ENCODE measurements at places on chromosomes 6 and 20. TPM values are rescaled to one million over a fixed set of nuclear protein-coding genes. Genes with fewer than 3 reads are reported as not detected.

FAM209B gene
- 0.80 TPM for polyA plus RNA-seq

SLC22A7 gene
- polyA plus RNA-seq = not detected

- H3K36me3 ChIP-seq = no peaks in the 10 kb centered on the region
- H3K27me3 ChIP-seq = no peaks in the 10 kb centered on the region
- H3K4me1 ChIP-seq = no peaks in the 10 kb centered on the region
- no peak overlapping the region for H3K27ac ChIP-seq
- DNase-seq = no peak
- H3K4me3 ChIP-seq = no peak overlapping the region
Measured at GRCh38 chr6:79468116-79468515, 69.1 kb downstream of the LCA5 start.

NCOA3 gene
- polyA plus RNA-seq = 2.6 TPM

PDE10A gene
- polyA plus RNA-seq = 53.3 TPM

- H3K27ac ChIP-seq = no peak overlapping the region
- H3K4me1 ChIP-seq = no peaks in the 10 kb centered on the region
- DNase-seq = no peak
- H3K36me3 ChIP-seq = no peaks in the 10 kb centered on the region
- H3K27me3 ChIP-seq = peaks cover 19% of the 10 kb centered on the region
- no peak overlapping the region for H3K4me3 ChIP-seq
Measured at GRCh38 chr6:111874025-111874415, 768 bp upstream of the FYN start.

- no peak overlapping the region for H3K27ac ChIP-seq
- DNase-seq = no peak
- no peaks in the 10 kb centered on the region for H3K4me1 ChIP-seq
- no peaks in the 10 kb centered on the region for H3K36me3 ChIP-seq
Measured at GRCh38 chr6:95431637-95432228, 145.6 kb upstream of the MANEA start.

DNA sequence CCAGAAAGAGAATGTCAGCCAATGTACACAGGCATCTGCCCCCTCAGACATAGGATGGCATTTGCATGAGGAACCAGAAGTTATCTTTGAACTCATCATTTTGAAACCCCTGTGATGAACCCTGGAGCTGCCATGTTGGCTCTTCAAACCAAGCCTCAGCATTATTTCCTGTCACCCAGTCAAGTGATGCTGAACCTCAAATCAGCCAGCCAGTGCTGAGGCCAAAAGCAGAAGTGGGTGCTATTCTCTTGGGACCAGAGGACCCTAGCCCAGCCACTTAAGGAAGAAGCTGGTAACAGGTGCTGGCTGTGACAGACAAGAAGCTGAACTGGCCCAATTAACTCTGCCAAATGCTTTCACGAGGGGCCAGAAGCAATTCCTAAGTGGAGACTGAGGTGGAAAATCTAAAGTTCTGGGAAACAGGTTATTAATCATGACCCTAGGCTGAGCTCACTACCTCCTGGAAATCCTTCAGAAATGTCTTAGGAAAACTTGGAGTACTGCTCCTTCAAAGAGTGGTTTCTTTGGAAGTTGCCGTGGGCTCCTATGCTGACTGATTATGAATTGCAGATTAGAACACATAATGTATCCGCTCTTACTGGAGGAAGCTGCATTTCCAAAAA, 4.0 kb downstream of the PKIG start:
- H3K27ac ChIP-seq = peak overlapping the region; percentile 19
- DNase-seq = no peak
- no peaks in the 10 kb centered on the region for H3K36me3 ChIP-seq

DNA sequence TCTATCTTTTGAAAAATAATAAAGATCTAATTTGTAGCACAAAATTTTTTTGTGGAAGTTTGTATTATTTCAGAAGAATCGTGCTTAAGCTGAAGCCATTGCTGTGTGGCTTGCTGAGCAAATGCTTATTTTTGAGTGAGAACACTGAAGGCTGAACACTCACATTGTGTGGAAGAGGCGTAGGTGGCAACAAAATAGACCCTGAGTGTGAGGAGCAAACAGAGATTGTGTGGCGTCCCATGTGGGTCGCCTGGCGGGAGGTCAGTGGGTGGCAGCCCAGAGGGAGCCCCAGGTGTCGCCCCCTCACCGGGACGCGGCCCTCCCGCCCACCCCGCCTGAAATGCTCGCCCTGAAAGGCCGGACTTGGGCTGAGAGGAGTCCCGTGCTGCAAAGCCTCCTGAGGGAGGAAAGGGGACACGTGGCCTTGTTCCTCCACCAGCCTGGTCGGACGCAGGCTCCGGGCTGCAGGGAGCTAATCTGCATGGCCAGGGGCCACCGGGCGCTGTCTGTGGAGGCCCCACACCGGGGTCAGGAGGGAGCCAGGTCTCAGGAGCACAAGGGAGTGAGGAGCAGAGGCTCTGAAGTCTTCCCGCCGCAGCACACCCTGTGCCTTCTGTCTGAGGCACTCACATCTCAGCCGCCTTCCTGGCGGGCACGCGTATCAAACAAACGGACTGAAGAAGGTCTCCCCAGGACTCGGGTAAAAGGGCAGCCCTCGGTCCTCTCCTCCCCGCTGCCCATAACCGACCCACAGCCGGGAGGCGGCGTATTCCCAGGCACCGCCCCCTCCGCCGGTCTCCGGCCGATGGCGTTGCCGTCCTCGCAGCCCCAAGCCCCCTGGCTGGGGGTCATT, 15.9 kb downstream of the DDO start:
- H3K27ac ChIP-seq = no peak overlapping the region
- no peak for DNase-seq
- H3K27me3 ChIP-seq = no peaks in the 10 kb centered on the region
- H3K4me3 ChIP-seq = no peak overlapping the region

- H3K4me1 ChIP-seq = peaks cover 18% of the 10 kb centered on the region
- no peak overlapping the region for H3K4me3 ChIP-seq
- no peaks in the 10 kb centered on the region for H3K27me3 ChIP-seq
- no peak overlapping the region for H3K27ac ChIP-seq
Measured at GRCh38 chr6:53171605-53172467, 23.2 kb upstream of the GCM1 start.

DNA sequence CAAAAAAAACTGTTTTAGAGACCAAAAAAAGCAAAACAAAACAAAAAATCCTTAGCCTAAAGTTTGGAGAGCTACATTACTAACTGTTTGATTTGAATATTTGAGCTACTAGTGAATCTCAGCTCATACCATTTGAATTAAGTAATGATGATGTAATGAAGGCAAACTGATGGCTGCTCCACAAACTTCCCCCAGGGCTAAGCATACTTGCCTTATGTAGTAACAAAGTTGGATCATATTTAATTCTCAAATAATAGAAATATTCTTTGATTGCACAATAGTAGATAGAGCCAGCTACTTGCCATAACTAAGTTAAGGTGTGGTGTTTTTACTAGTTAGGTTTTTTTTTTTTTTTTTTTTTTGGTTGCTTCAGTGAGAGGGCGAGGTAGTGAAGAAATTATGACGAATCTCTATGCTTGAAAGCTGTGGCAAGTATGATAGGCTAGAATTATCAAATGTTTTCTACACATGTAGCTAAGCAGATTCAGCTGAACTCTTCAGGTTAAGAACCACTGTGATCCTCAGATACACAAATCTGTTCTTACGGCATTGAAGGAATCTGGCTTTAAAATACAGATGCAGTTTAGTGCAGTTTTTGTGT, 2.9 kb downstream of the RAB32 start:
- H3K4me1 ChIP-seq = peaks cover 12% of the 10 kb centered on the region
- H3K27ac ChIP-seq = peak overlapping the region; percentile 97
- no peak for DNase-seq
- H3K27me3 ChIP-seq = no peaks in the 10 kb centered on the region
- H3K4me3 ChIP-seq = no peak overlapping the region

GRCh38 chr6:25155211-25155610, 124.0 kb upstream of the CARMIL1 start:
- DNase-seq = no peak
- H3K27me3 ChIP-seq = no peaks in the 10 kb centered on the region
- no peak overlapping the region for H3K27ac ChIP-seq
- no peak overlapping the region for H3K4me3 ChIP-seq
- no peaks in the 10 kb centered on the region for H3K36me3 ChIP-seq

FRMD1 gene
- not detected for polyA plus RNA-seq

ZC2HC1B gene
- not detected for polyA plus RNA-seq

GRCh38 chr20:38167851-38168760, 3.0 kb upstream of the TGM2 start:
- H3K4me3 ChIP-seq = no peak overlapping the region
- peak; percentile 76 for DNase-seq
- H3K27me3 ChIP-seq = no peaks in the 10 kb centered on the region
- no peak overlapping the region for H3K27ac ChIP-seq

GRCh38 chr20:22921595-22922421, 113.3 kb upstream of the SSTR4 start:
- H3K4me1 ChIP-seq = peaks cover 10% of the 10 kb centered on the region
- peaks cover 33% of the 10 kb centered on the region for H3K27me3 ChIP-seq

PROKR2 gene
- not detected for polyA plus RNA-seq

- H3K27me3 ChIP-seq = no peaks in the 10 kb centered on the region
- H3K4me1 ChIP-seq = no peaks in the 10 kb centered on the region
- no peak for DNase-seq
- H3K27ac ChIP-seq = no peak overlapping the region
- H3K4me3 ChIP-seq = no peak overlapping the region
- no peaks in the 10 kb centered on the region for H3K36me3 ChIP-seq
Measured at GRCh38 chr6:104728448-104728847, 131.3 kb downstream of the HACE1 start.

PPP2R5D gene
- 29.7 TPM for polyA plus RNA-seq

LST1 gene
- 67.8 TPM for polyA plus RNA-seq

DNA sequence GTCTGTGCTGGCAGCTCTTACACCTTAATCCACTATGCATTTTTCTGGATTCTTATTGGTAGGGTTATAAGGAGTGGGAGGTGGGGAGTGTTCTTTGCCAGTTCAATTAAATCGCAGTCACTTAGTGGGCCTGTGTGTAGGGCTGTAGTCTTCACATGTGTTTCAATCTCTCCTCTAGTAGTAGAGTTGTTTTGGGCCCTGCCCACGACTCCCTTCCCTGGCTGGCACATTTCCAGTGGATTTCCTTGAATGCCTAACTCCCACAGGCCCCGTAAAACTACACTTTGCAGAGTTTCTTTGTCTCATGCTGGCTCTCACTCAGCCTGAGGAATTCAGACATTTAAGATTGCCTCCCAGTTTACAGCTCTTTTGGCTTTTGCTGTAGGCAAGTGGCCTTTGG, 414.0 kb upstream of the OPRM1 start:
- H3K36me3 ChIP-seq = no peaks in the 10 kb centered on the region
- no peak for DNase-seq
- H3K27me3 ChIP-seq = no peaks in the 10 kb centered on the region
- no peak overlapping the region for H3K4me3 ChIP-seq
- H3K27ac ChIP-seq = no peak overlapping the region

DNA sequence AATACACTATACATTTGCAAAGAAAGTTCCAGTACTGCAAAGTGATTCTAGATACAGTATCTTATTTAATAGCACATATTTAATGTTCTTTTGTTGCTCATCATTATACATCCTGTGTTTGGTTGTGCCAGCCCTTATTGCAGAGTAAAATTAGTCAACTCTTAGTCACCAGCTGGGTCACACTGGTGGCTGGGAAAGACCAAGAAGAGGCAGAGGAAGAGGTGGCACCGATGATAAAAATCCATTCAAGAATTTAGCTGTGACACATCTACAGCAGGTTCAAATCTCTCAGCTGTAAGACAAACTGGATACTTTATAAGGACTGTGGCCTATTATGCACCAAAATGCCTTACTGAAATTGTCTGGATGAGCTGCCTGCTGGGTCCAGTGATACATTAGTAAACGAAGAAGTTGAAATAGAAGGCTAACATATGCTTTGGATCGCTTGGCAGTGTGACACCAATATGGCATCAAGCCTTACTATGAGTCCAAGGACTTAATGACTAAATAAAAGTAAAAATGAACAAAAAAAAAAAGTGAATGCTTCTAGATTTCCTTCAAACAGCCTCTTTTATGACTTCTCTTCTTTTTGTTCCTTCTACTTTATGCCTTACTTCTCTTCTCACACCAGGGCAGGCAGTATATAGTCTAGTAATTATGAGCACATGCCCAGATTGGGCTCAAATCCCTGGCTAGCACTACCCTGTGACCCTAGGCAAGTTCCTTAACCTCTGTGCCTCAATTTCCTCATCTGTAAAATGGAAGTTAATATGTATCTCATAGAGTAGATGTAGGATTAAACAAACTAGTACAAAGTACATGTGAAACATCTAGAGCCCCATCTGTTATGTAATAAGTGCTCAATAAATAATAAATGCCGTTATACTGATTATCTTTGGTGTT, 29.4 kb upstream of the RNF8 start:
- no peak for DNase-seq
- H3K4me1 ChIP-seq = peaks cover 16% of the 10 kb centered on the region
- no peaks in the 10 kb centered on the region for H3K27me3 ChIP-seq
- H3K36me3 ChIP-seq = no peaks in the 10 kb centered on the region

- no peaks in the 10 kb centered on the region for H3K36me3 ChIP-seq
- no peak overlapping the region for H3K27ac ChIP-seq
- H3K27me3 ChIP-seq = no peaks in the 10 kb centered on the region
- H3K4me3 ChIP-seq = no peak overlapping the region
Measured at GRCh38 chr6:43945768-43946080, 175.7 kb downstream of the VEGFA start.

GRCh38 chr20:41499961-41500725, 118.0 kb downstream of the CHD6 start:
- H3K36me3 ChIP-seq = no peaks in the 10 kb centered on the region
- no peak overlapping the region for H3K27ac ChIP-seq
- no peaks in the 10 kb centered on the region for H3K27me3 ChIP-seq
- no peak overlapping the region for H3K4me3 ChIP-seq

FOXS1 gene
- 4.1 TPM for polyA plus RNA-seq

- peak; percentile 83 for DNase-seq
- H3K27me3 ChIP-seq = no peaks in the 10 kb centered on the region
- H3K4me3 ChIP-seq = no peak overlapping the region
- H3K27ac ChIP-seq = peak overlapping the region; percentile 66
- H3K4me1 ChIP-seq = peaks cover 8% of the 10 kb centered on the region
- no peaks in the 10 kb centered on the region for H3K36me3 ChIP-seq
Measured at GRCh38 chr6:7505189-7505699, 36.2 kb upstream of the DSP start.

- DNase-seq = no peak
- H3K36me3 ChIP-seq = no peaks in the 10 kb centered on the region
- no peak overlapping the region for H3K27ac ChIP-seq
- peaks cover 6% of the 10 kb centered on the region for H3K4me1 ChIP-seq
Measured at GRCh38 chr6:1764397-1764987, 154.8 kb downstream of the FOXC1 start.

- no peaks in the 10 kb centered on the region for H3K27me3 ChIP-seq
- peak within 1 kb of the TSS; percentile 83 for H3K27ac ChIP-seq
- H3K36me3 ChIP-seq = no peaks in the 10 kb centered on the region
- H3K4me3 ChIP-seq = peak within 1 kb of the TSS; percentile 92
- H3K4me1 ChIP-seq = peaks cover 18% of the 10 kb centered on the region
Measured at GRCh38 chr6:34888874-34889555, at the start of gene ANKS1A. TSS of gene ANKS1A (plus strand) at chr6:34889255. CDS start at chr6:34889403, 148 bp downstream.

GRCh38 chr20:10550204-10551118, 115.4 kb downstream of the SLX4IP start:
- no peaks in the 10 kb centered on the region for H3K4me1 ChIP-seq
- H3K4me3 ChIP-seq = no peak overlapping the region
- H3K36me3 ChIP-seq = no peaks in the 10 kb centered on the region
- no peak overlapping the region for H3K27ac ChIP-seq
- no peak for DNase-seq

GRCh38 chr20:50003253-50003656, 20.5 kb downstream of the SNAI1 start:
- no peak overlapping the region for H3K4me3 ChIP-seq
- no peak for DNase-seq
- H3K36me3 ChIP-seq = no peaks in the 10 kb centered on the region
- H3K27me3 ChIP-seq = no peaks in the 10 kb centered on the region
- no peaks in the 10 kb centered on the region for H3K4me1 ChIP-seq

- no peaks in the 10 kb centered on the region for H3K27me3 ChIP-seq
- no peaks in the 10 kb centered on the region for H3K36me3 ChIP-seq
- no peaks in the 10 kb centered on the region for H3K4me1 ChIP-seq
- no peak for DNase-seq
Measured at GRCh38 chr6:144055121-144055931, 40.0 kb downstream of the SF3B5 start.
